Mammary epithelial cell (primary cell): ENCODE measurements at places on chromosomes 7 and 10. TPM values are rescaled to one million over a fixed set of nuclear protein-coding genes. Genes with fewer than 3 reads are reported as not detected.

The NEBL gene
- 0.72 and 1.9 TPM in 2 replicates for total RNA-seq

The FAM237B gene
- total RNA-seq = not detected

The HOXA1 gene
- 2.5 TPM for total RNA-seq

The ACSM6 gene
- total RNA-seq = not detected in 2 replicates

The LIPJ gene
- total RNA-seq = 0.17 TPM

The LRRC18 gene
- not detected in 2 replicates for total RNA-seq

The PCLO gene
- 5.8 TPM for total RNA-seq
